BJ (cell line): ENCODE measurements at places on chromosomes 6 and 20. TPM values are rescaled to one million over a fixed set of nuclear protein-coding genes. Genes with fewer than 3 reads are reported as not detected.

SLC18B1 gene
- 0.63 and 1.9 TPM in 2 replicates for polyA plus RNA-seq

RBM24 gene
- polyA plus RNA-seq, result 14.7 and 19.9 TPM in 2 replicates

SRMS gene
- polyA plus RNA-seq, result not detected in 2 replicates

TCP11 gene
- polyA plus RNA-seq, result 0.13 and 0.23 TPM in 2 replicates

NRSN1 gene
- not detected in 2 replicates for polyA plus RNA-seq

LINC00237 gene
- not detected in 2 replicates for polyA plus RNA-seq

BPI gene
- 0.69 and 1.1 TPM in 2 replicates for polyA plus RNA-seq

LY6G6C gene
- not detected in 2 replicates for polyA plus RNA-seq

WFDC11 gene
- polyA plus RNA-seq, result not detected in 2 replicates

HS3ST5 gene
- not detected in 2 replicates for polyA plus RNA-seq

GSTA3 gene
- not detected in 2 replicates for polyA plus RNA-seq

ASIP gene
- polyA plus RNA-seq, result not detected in 2 replicates

SCUBE3 gene
- 12.3 and 13.1 TPM in 2 replicates for polyA plus RNA-seq

MKKS gene
- 8.0 and 15.2 TPM in 2 replicates for polyA plus RNA-seq

RPP40 gene
- 5.6 and 8.7 TPM in 2 replicates for polyA plus RNA-seq

PCK1 gene
- polyA plus RNA-seq, result not detected in 2 replicates

WFDC6 gene
- polyA plus RNA-seq, result not detected in 2 replicates

LRFN2 gene
- polyA plus RNA-seq, result not detected in 2 replicates

RPN2 gene
- polyA plus RNA-seq, result 647 and 834 TPM in 2 replicates

CDH4 gene
- 0.81 and 1.5 TPM in 2 replicates for polyA plus RNA-seq

GSTA2 gene
- not detected in 2 replicates for polyA plus RNA-seq

EBF4 gene
- polyA plus RNA-seq, result 1.2 and 1.9 TPM in 2 replicates

SNAP25 gene
- polyA plus RNA-seq, result 0.56 and 1.3 TPM in 2 replicates

RAE1 gene
- 30.5 and 39.0 TPM in 2 replicates for polyA plus RNA-seq

THEMIS gene
- polyA plus RNA-seq, result not detected in 2 replicates

HDGFL1 gene
- polyA plus RNA-seq, result not detected in 2 replicates

APOBEC2 gene
- not detected in 2 replicates for polyA plus RNA-seq

ANKEF1 gene
- 0.70 and 1.1 TPM in 2 replicates for polyA plus RNA-seq

SLC16A10 gene
- polyA plus RNA-seq, result not detected in 2 replicates
